ENCODE measurements at places on chromosomes 1 and 21. TPM values are rescaled to one million over a fixed set of nuclear protein-coding genes. Genes with fewer than 3 reads are reported as not detected.
A peak's percentile ranks its signal among the peaks of the same experiment; 100 is the strongest.

DNA sequence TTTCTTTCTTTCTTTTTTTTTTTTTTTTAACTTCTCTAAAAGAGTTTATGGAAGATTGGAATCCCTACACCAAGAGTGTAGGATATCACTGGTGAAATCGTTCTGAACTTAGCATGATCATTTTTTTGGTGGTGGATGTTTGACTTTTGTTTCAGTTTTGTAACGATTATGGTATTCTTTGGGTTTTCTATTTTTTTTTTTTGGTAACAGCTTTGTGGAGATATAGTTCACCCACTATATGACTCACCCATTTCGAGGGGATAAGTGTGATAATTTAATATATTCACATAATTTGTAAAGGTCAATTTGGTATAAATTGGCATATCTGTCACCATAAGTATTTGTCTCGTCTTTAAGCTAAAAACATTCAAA, 29.2 kb downstream of the AGPAT3 start:
- H3K27me3 ChIP-seq = no peaks in the 10 kb centered on the region
- peaks cover 8% of the 10 kb centered on the region for H3K36me3 ChIP-seq
- no peaks in the 10 kb centered on the region for H3K4me1 ChIP-seq
- no peak overlapping the region for H3K27ac ChIP-seq

DNA sequence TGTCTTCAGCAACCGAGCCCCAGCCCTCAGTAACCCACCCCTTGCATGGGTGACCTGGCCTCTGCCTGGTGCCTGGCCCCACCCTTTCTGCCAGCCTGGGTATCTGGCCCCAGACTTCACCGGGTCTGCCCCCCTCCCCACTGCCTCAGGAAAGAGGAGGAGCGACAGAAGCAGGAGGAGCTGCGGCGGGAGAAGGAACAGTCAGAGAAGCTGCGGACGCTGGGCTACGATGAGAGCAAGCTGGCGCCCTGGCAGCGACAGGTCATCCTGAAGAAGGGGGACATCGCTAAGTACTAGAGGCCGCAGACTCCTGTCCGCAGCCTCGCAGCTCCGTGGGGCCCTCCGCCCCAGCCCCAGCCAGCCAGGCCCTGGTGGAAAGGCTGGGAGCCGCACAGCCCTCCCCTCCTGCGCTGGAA, 6.1 kb downstream of the TNFRSF25 start:
- no peak for DNase-seq
- peaks cover 5% of the 10 kb centered on the region for H3K27me3 ChIP-seq
- no peaks in the 10 kb centered on the region for H3K4me1 ChIP-seq
- H3K4me3 ChIP-seq = no peak overlapping the region
- H3K36me3 ChIP-seq = peaks cover 16% of the 10 kb centered on the region
- no peak overlapping the region for H3K27ac ChIP-seq

GRCh38 chr1:79817031-79817560, 810.6 kb upstream of the ADGRL4 start:
- H3K36me3 ChIP-seq = no peaks in the 10 kb centered on the region
- no peak overlapping the region for H3K27ac ChIP-seq
- H3K27me3 ChIP-seq = no peaks in the 10 kb centered on the region
- no peak overlapping the region for H3K4me3 ChIP-seq
- peak; percentile 5 for DNase-seq

DNA sequence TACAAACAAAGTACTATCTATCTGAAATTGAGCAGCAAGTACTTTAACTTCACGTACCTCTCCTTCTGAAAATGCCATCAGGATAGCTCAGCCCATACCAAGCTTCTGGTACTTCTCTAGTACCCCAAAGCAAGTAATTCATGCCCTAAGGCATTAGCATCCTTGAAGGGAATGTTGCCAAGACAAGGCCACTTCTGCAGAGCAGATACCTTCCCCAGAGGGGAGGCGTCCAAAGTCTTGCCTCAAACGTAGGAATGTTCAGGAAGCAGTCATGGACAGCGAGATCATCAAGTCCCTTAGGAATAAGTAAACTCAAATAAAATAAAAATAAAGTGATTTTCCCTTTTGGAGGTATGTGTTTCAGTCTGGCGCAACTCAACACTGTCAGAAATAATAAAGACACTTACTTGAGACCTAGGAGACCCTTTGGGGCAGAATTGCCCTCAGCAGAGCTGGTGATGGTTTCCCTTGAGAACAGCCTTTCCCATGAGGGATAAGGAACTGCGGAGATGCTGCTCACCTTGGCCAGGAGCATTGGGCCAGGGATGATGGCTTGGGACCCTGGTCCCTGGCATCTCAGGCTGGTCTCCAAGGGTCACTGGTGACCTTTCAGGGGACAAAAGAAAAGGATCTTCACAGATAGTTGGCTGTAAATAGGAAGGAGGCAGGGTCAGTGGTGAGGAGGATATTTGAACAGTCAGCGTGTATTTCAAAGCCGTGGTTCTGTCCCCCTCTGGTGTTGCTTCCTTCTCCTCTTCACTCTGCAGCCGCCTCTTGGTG, 522.9 kb downstream of the KIF26B start:
- H3K4me3 ChIP-seq = no peak overlapping the region
- H3K36me3 ChIP-seq = no peaks in the 10 kb centered on the region
- H3K4me1 ChIP-seq = no peaks in the 10 kb centered on the region
- no peaks in the 10 kb centered on the region for H3K27me3 ChIP-seq
- no peak overlapping the region for H3K27ac ChIP-seq

DNA sequence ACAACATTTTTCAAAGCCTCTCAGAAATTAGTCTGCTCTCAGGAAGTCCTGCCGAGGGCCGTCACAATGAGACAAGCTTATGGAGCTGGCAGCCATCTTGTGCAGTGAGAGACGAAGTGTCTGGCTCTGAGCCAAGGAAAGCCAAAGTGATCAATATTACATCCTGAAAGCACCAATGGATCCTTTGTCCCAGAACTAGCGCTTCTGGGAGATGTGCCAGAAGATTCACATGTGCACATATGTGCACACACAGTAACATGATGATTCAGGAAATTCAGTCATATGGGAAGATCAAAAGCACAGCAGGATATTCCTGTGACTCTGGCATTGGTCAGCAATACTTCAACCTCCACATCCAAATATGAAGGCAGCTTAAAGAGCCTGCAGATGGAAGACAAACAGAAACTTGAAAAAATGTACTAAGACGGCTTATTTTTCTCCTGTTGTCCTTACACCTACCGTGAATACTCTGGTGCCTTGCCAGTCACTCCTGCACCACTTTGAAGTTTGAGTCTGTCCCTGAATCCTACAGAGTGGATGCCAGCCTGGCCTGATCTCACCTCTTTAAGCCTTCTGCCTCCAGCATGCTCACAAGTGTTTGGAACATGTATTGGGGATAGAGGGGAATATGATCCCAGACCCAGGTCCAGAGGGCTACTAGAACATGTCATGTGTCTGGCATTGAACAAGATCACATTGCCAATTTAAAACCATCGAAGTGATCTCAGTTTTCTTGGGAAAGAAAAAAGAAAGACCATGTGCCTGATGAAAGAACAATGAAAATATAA, 44.5 kb upstream of the PRRX1 start:
- peak; percentile 29 for DNase-seq
- no peaks in the 10 kb centered on the region for H3K27me3 ChIP-seq
- H3K36me3 ChIP-seq = no peaks in the 10 kb centered on the region
- no peak overlapping the region for H3K27ac ChIP-seq

DNA sequence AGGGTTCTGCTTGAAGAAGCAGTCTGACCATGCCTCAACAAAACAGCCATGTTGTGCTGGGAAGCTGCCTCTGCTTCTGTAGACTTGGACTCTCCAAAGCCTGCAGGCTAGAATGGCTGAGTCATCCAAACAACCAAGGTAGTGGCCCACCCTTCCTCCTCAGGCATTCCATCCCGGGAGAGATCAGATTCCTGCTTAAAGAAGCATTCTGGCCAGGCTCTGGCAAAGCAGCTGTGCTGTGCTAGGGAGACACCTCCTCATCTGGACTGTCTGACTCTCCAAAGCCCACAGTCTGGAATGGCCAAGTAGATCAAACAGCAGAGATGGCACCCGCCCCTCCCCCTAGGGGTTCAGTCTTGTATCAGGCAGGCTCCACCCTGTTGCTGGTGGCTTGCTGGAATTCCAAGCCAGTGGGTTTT, 38.3 kb upstream of the F3 start:
- H3K27ac ChIP-seq = peak overlapping the region; percentile 48
- no peaks in the 10 kb centered on the region for H3K36me3 ChIP-seq
- H3K4me1 ChIP-seq = peaks cover 17% of the 10 kb centered on the region

DNA sequence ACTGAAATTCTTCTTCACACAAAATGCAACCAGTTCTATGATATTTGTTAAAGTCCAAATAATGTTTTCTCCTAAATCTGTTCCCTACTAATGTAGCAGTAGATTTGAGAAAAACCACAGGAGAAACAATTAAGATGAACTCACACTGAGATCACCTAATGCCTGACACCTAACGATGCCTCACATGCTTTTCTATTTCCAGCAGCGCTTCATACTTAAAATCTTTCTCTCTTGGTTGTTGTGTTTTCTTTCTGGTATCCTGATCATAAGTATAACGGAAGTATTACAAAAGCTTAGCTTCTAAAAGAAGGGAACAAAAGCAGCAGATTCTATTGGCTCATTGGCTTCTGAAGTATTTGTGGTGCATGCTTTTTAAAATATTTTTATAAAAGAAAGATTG, 267.2 kb upstream of the SGIP1 start:
- H3K27me3 ChIP-seq = no peaks in the 10 kb centered on the region
- H3K4me1 ChIP-seq = peaks cover 43% of the 10 kb centered on the region
- no peak for DNase-seq
- H3K4me3 ChIP-seq = no peak overlapping the region

GRCh38 chr1:97640677-97641076, 280.2 kb downstream of the DPYD start:
- no peak overlapping the region for H3K27ac ChIP-seq
- no peaks in the 10 kb centered on the region for H3K36me3 ChIP-seq
- H3K4me1 ChIP-seq = peaks cover 11% of the 10 kb centered on the region
- H3K4me3 ChIP-seq = no peak overlapping the region
- peak; percentile 26 for DNase-seq
- H3K27me3 ChIP-seq = no peaks in the 10 kb centered on the region

DNA sequence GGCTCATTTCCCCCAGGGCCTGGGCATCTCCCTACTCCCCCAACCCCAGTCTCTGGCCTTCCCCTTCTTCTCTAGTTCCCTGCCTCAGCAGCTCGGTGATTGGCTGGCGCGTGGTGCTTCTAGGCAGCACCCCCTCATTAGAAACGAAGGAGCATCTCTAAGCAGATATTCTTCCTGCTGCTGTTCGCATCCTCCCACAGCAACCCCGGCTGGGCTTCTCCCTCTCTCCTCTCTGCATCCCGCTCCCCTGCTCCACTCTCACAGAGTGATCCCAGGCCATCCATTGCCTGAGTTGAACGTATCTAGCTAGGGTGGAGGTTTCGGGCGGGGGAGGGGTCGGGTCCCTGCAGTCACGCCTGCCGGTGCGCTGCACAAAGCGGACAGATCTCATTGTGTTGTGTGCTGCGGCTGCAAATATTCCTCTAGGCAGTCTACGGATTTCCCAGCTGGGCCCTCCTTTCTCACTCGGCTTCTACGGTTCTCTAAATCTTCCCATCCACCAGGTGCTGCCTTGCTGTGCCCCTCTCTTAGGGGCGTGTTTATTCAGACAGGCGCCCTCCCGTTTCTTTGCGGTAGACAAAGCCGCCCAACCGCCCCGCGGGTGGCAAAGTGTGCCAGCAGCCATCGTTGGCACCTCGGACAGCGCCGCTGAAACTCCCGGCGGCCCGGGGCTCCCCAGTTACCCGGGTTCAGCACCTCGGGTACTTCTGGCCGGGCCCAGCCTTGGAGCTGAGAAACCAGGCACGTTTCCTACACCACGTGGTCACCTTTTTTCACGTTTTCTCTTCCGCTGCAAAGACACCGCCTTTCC, 2.2 kb downstream of the CACNA1E start:
- H3K4me1 ChIP-seq = no peaks in the 10 kb centered on the region
- DNase-seq = no peak
- H3K36me3 ChIP-seq = no peaks in the 10 kb centered on the region
- no peak overlapping the region for H3K4me3 ChIP-seq

DNA sequence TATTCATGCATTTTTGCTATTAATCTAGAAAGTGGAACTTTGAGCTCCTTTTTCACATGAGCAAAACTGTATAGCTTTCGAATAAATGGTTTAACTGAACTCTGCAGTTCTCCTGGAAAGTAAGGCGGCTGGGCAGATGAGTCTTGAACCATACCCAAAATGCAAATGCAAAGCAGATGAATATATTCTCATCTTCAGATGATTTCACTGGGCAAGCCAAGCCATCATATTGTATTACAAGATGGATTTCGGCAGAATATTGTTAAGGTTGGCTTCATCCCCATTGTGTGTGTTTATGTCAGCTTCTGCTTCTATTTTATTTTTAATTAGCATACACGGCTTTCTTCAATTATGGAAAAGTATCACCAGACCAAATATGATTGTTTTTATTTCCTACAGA, 209.6 kb downstream of the GREM2 start:
- H3K36me3 ChIP-seq = no peaks in the 10 kb centered on the region
- H3K27ac ChIP-seq = no peak overlapping the region
- DNase-seq = no peak

DNA sequence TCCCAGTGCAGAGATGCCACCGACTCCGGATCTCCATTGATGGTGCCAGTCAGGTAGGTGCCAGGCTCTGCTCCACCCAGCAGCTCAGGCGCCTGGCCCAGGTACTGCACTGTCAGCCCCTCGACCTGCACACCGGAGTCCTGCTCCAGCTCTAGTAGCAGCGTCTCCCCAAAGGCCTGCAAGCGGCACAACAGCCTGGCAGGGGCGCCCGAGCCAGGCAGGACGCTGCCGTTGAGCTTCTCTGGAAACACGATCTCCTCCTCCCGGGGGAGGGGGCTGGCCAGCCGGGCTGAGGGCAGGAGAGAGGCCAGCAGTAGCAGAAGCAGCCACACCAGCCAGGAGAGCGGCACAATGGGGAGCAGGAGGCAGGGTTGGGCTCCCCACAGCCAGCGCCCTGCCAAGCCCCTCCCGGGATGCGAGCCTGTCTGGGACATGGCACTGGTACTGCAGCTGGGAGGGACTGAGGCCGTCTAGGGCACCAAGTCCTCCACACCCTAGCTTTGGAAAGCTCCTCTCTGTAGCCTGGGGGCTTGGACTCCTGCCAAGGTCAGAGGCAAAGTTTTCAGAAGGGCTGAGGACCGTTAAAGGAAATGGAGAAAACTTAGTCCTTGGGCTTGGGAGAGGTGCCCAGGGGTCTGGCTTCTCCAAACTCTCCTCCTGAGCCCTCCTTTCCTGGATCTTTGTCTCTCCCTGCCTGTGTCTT, 509 bp downstream of the ADAMTS4 start:
- no peaks in the 10 kb centered on the region for H3K27me3 ChIP-seq
- H3K4me1 ChIP-seq = peaks cover 24% of the 10 kb centered on the region
- H3K27ac ChIP-seq = no peak overlapping the region
- DNase-seq = peak; percentile 44
- H3K36me3 ChIP-seq = no peaks in the 10 kb centered on the region

- H3K4me1 ChIP-seq = peaks cover 27% of the 10 kb centered on the region
- H3K4me3 ChIP-seq = no peak overlapping the region
- DNase-seq = no peak
- H3K27ac ChIP-seq = no peak overlapping the region
- no peaks in the 10 kb centered on the region for H3K36me3 ChIP-seq
- H3K27me3 ChIP-seq = no peaks in the 10 kb centered on the region
These were observed 50.0 kb downstream of the SH3GLB1 start for GRCh38 chr1:86754265-86754974.

Gene OR2T29
- not detected for total RNA-seq

Gene TLR5
- 1.2 TPM for total RNA-seq

Gene PROK1
- total RNA-seq = not detected

Gene UBE2U
- not detected for total RNA-seq

Gene CADM3
- not detected for total RNA-seq

All from PC-3 (cell line).